ENCODE measurements at places on chromosomes 7 and 10. TPM values are rescaled to one million over a fixed set of nuclear protein-coding genes. Genes with fewer than 3 reads are reported as not detected.
A peak's percentile ranks its signal among the peaks of the same experiment; 100 is the strongest.

The VWDE gene
- 0.10 TPM for total RNA-seq

- no peak for DNase-seq
These were observed 365.6 kb downstream of the ANKRD7 start for GRCh38 chr7:118590107-118590506.

GRCh38 chr7:133678137-133678814, 425.4 kb downstream of the EXOC4 start:
- DNase-seq: no peak

- DNase-seq: peak; percentile 42
These were observed 15.7 kb downstream of the PPP1R3C start for GRCh38 chr10:91617072-91617609.

Measured in posterior vena cava (tissue), 2 donors.